ENCODE measurements at places on chromosomes 2 and 18. TPM values are rescaled to one million over a fixed set of nuclear protein-coding genes. Genes with fewer than 3 reads are reported as not detected.

Gene UGT1A3
- total RNA-seq, result 3.7 TPM

Gene RAMP1
- 2.6 TPM for total RNA-seq

Gene PASK
- total RNA-seq, result 5.4 TPM

Gene CXCR4
- total RNA-seq, result 28.6 TPM

DNA sequence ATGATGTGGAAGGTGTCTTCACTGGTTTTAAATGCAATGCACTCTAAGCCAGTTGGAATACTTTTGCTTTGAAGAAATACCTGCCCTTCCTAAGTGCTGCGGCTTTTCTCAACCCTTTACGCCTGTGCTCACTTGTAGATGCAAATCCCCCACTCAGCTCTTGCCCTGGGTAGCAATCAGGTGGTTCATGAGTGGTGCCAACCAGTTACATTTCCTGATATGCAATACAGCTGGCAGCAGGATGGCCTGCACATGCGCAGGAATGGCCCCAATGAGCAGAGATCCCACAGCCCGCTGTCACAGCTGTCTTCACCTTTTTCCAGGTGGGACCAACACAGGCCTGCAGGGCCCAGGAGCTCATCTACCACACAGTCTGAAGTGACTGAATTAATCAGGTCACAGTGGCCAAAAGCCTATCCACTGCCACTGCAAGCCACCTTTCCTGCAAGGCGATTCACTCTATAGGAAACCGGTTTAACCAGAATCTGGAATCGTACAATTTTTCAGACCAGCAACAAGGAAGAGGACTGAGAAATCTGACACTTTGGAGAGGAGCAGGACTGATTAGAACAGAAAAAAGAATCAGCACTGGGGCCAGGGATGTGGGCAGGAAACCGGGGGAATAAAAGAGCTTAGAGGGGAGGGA, 247.8 kb downstream of the MYT1L start:
- DNase-seq, result no peak

GRCh38 chr2:237227592-237228280, 142.0 kb downstream of the COPS8 start:
- no peak for DNase-seq

DNA sequence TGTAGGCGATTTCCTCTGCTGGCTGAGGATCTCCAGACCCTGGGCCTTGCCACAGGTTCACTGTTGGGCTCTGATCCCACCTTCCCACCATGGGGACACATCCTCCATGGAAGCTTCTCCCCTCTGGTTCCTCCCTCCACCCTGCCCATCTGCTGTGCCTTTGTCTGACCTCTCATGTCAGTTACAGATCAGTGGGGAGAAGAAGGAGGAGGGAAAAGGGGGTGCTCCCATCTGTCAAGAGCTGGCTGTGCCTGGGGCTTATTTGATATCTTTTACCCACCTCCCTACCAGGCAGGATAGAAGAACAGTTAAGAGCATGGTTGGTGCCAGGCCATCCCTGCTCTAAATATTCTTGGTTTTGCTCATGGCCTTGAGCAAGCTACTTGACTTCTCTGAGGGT, 12.3 kb upstream of the DNAJB2 start:
- no peak for DNase-seq

DNA sequence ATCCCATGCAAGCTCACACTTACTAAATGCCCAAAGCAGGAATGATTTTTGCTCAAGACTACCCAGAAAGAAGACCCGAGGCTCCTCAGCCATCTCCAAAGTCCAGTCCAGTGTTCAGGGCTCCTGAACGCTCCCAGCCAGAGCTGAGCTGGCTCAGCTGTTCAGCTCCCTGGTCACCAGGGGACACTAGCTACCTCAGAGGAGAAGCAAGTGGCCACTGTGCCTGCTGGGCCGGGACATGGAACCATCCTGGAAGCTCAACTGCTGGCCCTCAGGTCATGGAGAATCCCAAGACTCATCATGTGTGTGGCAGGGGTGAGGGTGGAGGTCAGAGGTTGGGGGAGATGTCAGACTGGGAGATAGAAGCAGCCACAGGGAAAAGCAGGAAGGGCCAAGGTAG, 89.0 kb downstream of the GALNT14 start:
- no peak for DNase-seq

DNA sequence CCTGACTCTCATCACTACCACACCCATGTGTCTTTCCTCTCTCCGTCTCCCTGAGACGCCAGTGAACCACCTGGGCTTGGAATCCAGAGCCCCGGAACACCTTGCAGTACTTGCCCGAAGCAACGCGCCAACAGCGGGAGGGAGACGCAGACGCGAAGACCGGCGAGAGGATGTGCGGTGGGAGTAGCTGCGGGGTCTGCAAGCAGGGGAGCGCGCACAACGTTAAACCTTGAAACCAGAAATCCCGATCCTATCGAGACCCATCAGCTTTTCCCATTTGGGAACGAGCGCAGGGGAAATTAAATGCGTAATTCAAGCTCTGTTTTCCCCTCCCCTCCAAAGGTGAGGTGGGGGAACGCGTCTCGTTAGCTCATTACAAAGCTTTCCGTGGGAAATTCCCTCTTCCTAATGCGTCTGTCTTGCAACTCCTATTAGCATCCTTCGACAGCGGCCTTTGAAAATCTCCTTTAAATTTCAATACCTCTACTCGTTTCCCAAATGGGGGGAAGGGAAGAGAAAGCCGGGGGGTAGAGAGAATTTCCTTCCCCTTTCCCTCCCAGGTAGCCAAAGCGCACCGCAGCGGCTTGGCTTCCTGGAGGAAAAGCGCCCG, 421 bp upstream of the CNTNAP5 start:
- DNase-seq, result no peak

GRCh38 chr2:239958473-239958765, 66.7 kb downstream of the NDUFA10 start:
- DNase-seq, result no peak

Measured in esophagus squamous epithelium (tissue), 5 donors.